ENCODE measurements at places on chromosomes 16 and 17.

GRCh38 chr17:59641799-59642484, 22.2 kb downstream of the CLTC start:
- no peak for DNase-seq

DNA sequence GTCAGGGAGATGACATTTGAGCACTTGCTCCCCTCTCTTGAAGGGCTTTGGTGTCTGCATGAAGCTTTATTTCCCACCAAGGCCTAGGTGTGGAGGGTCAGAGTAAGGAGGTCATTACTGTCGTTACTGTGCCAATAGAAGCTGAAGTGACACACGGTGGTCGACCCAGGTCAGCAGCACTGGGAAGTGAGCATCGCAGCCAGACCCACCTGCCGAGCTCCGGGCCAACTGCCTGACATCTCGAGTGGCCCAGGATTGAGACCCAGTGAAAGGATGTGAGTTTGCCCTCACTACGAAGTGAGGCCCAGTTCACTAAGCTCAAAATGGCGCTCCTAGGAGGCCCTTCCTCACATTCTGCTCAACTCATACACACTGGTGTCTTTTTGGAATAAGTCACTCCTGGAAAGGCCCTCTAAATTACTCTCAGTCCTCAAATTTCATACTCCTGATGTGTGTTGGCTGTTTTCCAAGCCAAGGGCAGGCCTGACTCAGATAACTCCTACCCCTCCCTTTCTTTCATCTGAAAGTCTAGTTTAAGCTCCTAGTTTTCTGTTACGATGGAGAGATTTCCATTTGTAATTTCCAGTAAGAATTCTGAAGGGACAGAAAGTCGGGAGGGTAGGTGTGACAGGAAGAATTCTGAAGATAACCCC, 200.4 kb downstream of the LGALS9B start:
- DNase-seq: no peak

DNA sequence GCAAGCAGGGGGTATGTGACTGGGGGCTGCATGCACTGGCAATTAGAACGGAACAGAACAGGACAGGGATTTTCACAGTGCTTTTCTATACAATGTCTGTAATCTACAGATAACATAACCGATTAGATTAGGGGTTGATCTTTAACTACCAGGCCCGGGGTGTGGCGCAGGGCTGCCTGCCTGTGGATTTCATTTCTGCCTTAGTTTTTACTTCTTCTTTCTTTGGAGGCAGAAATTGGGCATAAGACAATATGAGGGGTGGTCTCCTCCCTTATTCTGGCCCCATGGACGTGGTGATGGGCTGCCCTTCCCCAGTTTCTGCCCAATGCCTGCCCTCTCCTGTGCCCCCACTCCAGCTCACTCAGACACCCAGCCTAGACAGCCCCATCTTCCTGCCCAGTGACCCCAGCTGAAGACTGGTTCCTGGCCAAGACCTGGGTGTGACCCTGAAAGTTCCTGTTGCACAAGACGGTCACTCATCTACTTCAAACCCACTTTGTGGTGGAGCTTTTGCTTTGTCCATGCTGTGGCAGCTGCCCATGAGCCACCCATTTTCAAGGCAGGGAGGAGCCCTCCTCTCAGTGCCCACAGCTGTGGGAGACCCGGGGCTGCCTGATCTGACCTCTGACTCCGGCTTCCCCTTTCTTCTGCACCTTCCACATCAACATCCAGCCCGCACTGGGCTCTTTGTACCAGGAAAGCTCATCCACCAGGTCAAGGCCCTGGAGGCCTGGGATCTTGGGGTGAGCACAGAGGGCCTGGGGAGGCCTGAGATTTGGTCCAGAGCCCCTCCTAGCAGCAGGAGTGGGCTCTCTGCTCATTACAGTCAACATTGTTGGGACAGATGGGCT, 18.6 kb downstream of the ALOX12B start:
- DNase-seq: no peak

DNA sequence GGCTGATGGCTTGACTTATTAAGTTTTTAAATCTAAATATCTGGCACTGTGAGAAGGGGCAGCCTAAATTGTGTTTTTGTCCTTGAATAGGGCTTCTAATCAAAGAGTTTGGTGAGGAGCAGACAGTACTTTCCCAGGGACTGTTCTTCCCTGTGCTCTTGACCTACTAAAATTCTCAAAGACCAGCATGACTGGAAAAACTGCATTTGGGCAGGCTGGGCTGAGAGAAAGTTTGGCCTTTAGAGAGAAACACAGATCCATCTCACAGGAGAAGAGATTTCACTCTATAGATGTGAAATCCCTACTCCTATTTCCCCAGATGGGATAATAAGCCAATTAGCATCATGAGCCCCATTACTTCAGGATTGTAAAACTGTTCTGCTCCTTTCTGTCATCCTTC, 7.3 kb downstream of the PCTP start:
- no peak for DNase-seq
